ENCODE measurements at places on chromosomes 1 and 21.

GRCh38 chr1:39205781-39206464 lies 1.4 kb downstream of the MACF1 start:
- no peak for DNase-seq

DNA sequence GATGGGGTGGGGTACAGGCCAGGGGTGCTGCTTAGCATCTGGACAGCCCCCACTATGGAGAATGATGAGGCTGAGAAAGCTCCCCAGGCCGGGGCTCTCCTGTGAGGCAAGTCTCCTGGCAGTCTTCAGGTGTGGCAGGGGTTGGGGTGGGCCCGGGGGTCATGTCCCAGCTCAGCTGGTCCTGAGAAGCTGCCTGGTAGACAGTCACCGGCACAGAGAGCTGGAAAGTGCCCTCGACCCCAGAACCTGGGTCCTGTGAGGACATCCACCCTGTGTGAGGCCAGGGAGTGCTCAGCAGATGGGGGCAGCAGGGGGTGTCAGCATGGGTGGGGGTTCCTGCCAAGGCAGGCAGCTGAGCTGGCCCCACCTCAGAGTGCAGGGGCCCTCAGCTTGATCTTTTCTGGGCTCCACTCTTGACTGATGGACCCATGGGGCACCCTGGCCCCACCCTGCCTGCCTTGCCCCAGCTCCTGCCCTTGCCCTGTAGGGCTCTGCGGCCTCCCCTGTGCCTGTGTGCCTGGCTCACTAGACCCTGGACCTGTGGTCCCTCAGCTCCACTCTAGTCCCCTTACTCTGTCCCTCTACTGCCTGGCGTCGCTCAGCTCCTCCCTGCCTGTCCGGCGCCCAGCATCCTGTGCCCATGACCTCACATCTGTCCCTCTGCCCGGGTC lies 5.8 kb downstream of the IBA57 start:
- no peak for DNase-seq

DNA sequence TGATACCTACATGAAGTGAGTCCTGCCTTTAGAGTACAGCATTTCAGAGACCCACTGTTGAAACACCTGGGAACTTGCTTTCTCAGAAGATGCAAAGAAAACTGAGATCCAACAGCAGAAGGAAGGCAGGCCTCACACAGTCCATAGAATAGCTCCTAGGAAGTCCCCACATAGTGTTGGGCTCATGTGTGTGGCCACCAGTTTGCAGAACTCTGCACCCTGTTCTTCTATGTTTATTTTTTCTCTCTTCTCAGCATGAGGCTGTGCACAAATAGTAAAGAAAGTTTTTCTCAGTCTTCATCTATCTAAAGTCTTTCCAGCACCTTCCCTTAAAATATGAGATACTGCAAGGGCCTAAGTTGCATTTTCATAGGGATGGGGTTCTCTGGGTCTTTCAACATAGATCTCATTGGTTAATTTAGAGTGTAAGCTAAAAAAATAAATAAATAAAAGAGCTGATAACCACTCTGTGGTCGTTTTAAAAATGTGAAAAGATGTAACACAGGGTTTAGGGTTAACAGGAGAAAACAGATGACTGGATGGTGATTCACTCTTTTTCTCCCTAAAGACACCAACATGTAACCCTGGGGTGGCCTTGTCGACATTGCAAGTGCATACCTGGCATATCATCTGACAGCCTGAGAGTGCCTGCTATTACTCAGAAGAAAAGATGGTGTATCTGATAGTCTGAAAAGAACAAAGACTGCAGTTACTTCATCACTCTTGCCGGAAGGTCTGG lies 94.6 kb downstream of the ZC3H11B start:
- DNase-seq: no peak

GRCh38 chr1:1349256-1350012 lies at the start of gene DVL1:
Gene DVL1 (minus strand): TSS chr1:1349418. CDS start chr1:1349065, 353 bp downstream.
- DNase-seq: no peak

DNA sequence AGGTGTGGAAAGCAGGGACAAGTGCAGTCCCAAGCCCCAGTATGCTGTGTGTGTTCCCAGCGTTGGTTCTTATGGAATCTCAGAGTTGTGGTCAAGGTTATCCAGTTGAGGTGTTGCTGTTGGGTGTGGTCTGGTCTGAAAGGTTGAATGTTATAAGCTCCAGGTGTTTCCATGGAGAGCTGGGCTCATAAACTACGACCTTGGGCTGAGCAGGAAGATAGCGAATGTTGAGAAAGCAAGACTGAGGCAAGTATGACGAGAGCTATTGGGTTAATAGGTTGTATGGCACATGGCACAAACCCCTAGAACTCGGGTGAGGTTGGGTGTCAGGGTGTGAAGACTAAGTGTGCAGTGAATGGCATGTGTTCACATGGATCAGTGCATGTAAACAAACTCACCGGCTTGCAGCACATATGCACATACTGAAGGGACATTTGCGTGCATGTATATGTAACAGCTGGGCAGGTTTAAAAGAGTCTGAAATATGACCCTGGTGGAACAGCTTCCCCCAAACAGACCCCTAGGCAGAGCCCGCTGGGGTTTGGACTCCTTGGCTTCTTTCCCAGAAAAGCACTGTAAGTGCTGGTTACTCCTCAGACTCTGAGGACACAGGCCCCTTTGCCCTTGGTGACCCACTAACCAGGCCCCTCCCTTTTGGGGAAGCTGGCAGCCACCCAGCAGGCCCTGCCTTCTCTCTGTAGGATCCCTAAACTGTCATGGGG lies 117.5 kb downstream of the NAV1 start:
- DNase-seq: no peak

GRCh38 chr1:207035877-207036551 lies 3.5 kb upstream of the C1orf116 start:
- no peak for DNase-seq

- no peak for DNase-seq
Observed at GRCh38 chr1:93459126-93459525, 11.2 kb downstream of the FNBP1L start.
